Mucosa of gallbladder (tissue), 1 donor: ENCODE measurements at places on chromosomes 4 and X. TPM values are rescaled to one million over a fixed set of nuclear protein-coding genes. Genes with fewer than 3 reads are reported as not detected.

DNA sequence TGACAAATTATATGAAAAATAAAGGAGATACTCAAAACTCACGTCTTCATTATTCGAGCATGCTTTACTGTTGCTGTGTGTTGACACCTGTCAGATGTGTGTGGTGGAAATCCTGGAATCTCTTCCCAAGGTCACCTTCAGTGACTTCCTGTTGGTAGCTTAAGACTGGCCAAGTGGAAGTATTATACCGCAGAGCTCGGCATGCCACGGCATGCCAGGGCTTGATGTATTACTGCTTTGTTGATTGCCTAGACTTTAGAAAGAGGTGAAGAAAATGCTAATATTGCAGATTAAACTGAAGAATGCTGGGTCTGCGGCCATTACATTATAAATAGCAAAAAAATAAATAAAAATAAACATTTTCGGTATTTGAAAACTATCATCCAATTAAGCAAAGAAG lies 4.6 kb downstream of the TREX2 start:
- no peak for DNase-seq

- no peak for DNase-seq
Observed at GRCh38 chr4:139403462-139403861, 50.5 kb upstream of the RAB33B start.

DNA sequence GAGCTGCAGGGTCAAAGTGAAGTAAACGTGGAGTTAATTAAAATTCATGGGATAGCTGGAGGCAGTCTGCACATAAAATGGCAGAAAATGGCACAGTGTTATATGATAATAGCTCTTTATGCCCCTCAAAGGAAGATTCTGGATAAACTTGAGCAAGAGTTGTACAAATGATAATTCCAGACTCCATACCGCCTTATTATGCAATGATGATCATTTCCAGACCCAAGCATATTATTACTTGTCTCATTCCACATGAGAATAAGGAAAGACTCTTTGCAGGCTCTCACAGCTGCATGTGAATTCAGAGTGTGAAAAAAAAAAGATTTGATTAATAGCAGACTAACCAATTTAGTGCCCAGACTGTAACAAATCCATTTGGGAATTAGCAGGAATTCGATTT lies 105.4 kb downstream of the STK32B start:
- DNase-seq: no peak

Gene ITIH6
- total RNA-seq: not detected

GRCh38 chr4:188887905-188888304 lies 748.7 kb downstream of the TRIML1 start:
- DNase-seq: no peak

DNA sequence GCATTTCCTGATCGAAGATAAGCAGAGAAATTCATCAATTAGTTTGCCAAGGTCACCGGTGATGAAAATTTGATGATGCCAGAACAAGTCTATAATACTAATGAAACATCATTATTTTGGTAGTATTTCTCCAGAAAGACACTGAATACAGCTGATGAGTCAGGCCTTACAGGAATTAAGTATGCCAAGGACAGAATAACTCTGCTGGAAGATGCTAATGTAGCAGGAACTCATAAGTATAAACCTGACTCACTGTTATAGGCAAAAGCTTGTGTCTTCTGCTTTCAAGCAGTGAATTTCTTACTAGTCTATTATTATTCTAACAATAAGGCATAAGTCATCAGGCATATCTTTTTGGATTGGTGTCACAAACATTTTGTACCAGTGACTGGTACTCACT lies 1825.1 kb upstream of the IGFBP7 start:
- no peak for DNase-seq

DNA sequence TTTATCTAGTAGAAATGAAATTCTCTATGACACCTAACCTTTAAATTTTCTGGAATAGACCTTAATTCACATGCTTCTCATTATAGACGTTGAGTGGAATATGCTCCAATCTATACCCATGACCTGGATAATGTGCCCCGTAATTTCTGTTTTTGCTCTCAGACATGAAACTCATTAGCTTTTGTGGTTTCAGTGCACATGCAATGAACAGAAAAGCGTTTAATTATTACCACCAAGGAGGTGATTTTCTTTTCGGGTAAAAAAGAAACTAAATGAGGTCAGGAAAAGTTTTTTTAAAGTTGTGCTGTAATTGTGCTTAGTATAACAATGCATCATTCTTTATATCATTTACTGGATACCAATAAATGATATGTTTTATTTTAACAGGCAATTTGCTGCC lies 1703.9 kb upstream of the TENM3 start:
- no peak for DNase-seq
